NCI-H446 treated with DMSO at 0.1 percent for 48 hours (cell line): ENCODE measurements at places on chromosomes 11 and 22.

DNA sequence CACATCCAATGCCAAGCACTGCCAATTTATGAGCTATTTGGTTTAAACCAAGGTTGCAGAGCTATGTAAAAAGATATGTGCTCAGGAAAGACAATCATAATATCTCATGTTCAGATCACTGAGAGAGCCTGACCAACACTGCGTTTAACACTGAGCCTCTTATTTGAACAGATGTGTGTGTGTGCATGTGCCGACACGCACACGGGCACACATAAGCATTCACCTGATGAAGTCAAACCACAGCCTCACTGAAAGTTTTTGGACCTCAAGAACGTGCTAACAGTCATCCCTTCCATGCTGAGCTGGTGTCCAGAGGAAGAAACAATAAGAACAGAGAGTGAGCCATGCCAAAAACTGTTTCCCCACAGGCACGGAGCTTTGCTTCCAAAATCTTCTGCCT is 23.4 kb downstream of the HPS4 start:
- no peak for DNase-seq

GRCh38 chr11:120129570-120129969 is 8.3 kb downstream of the TRIM29 start:
- DNase-seq, result no peak

- no peak for DNase-seq
Measured at GRCh38 chr22:49141761-49142160, 685.9 kb downstream of the BRD1 start.

- no peak for DNase-seq
Measured at GRCh38 chr11:78031629-78032028, 8.6 kb upstream of the KCTD14 start.

GRCh38 chr22:37169947-37170688 is 17.9 kb downstream of the C1QTNF6 start:
- DNase-seq, result no peak

- no peak for DNase-seq
Measured at GRCh38 chr11:82610671-82611070, 123.0 kb downstream of the FAM181B start.

DNA sequence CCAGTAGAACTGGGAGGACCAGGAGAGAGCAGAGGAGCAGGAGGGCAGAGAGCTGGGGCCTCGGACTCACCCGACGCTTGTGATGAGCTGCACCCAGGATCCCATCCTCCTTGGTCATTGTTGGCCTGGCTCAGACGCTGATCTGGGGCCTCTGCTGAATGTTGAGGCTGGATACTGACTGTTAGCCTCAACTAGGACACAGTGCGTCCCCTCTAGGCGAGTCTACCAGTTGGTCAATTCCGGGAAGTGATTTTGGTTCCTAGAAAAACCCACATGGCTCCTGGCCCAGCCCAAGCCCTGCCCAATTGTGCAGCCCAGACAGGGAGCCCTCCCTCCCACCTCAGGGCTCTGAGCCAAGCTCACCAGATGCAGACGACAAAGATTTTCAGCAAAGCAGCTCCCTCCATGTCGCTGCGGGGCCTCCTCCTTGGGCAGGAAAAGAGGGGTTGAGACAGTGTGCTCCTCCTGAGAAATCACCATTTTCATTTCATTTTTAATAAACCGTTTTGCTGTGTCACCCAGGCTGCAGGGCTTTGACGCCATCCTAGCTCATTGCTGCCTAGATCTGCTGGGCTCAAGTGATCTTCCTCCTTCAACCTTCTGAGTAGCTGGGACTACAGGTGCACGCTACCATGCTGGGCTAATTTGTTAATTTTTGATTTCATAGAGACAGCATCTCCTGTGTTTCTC is at the start of gene APOL4:
APOL4 (minus strand) TSS at position 180 of the 690 bp plus-strand sequence; CDS start at position 105, 75 bp downstream.
- peak; percentile 56 for DNase-seq

DNA sequence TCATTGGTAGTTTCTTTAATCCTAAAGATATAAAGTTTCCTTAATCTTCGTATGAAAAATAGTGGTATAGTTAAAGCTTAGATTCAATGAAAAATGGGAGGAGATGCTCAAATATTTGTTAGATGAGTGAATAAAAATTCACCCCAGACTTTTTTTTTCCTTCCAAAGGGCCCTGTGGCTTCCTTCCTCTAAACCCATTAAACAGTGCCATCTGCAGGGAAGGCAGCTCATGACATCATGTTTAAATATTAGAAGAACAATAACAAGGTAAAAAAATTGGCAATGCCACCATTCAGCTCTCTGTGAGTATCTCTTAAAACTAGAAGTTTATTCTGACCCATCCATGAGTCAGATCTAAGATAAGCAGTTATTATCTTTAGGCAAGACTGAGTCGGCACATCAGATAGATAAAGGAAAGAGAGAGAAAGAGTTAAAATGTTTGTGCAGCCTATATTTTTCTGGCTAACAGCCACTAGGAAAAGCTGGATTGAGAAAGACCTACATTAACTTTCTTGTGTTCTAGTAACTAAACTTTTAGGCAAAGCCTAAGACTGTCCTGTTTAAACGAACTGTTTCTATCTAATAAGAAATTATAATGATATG is 19.1 kb upstream of the OOSP1 start:
- no peak for DNase-seq

DNA sequence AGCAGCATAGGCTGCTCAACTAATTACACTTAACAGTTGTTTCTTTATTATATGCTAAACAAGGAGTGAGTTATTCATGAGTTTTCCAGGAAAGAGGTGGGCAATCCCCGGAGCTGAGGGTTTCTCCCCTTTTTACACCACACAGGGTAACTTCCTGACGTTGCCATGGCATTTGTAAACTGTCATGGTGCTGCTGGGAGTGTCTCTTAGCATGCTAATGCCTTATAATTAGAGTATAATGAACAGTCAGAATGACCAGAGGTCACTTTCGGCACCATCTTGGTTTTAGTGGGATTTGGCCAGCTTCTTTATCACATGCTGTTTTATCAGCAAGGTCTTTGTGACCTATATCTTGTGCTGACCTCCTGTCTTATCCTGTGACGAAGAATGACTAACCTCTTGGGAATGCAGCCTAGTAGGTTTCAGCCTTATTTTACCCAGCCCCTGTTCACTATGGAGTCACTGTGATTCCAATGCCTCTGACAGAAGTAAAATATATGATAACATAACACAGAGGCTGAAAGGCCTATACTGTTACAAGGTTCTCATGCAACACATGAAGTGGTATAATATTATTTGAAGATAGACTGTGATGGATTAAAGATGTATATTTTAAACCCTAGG is 41.3 kb upstream of the RDX start:
- no peak for DNase-seq

DNA sequence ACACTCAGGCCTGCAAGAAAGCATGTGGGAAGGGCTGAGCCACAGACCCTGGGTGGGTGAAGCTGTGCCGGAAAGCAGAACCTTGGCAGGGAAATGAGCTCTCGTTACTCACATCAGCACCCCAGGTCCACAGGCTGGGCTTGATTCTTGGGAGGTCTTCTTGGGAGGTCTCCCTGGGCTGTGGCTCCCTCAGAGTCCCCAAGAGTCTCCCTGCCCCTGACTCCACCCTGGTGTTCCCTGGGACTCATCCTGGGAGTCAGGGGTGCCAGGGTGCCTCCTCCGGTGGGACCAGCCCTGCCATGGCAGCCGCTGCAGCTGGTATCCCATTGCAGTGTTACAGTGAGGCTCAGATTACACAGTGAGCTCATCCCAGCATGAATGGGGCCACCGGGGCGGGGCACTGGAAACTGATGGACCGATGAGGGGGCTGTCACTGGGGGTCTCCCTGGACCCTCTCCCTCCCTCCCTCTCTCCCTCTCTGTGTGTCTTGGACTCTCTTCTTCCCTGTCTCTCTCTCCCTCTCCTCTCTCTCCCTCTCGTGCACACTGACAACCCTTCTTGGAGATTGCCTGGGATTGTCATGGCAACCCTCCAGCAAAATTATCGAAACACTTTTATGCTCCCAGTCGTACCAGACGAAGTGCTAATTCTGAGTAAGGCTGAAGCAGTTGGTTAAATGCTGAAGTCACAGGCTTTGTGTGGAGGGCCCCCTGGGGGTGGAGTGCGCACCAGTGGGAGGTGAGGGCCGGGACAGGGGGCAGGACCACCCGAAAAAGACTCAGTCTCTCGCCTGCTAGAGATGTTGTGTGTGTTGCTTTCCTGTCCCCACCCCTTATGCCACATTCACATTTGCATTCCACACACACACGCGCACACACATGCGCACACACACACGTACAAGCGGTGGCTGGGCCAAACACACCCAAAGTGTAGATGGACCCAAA is 8.6 kb upstream of the C11orf96 start:
- peak; percentile 10 for DNase-seq

DNA sequence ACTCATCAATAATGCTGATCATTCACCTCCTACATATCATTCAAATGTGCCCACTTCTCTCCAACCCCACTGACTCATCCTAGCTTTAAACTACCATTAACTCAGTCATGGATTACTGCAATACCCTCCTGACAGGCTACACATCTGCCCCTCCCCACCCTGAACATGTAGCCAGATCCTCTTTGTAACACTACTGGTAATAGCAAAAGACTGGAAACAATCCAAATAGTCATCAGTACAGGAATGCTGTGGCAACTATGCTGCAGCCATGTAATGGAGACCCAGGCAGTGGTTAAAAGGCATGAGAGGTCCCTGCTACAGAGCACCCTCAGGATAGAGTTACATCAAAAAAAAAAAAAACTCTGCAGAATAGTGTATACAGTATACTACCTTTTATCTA is 16.6 kb downstream of the SLC43A3 start:
- DNase-seq, result no peak

- no peak for DNase-seq
Measured at GRCh38 chr22:48686694-48687302, 1140.9 kb downstream of the BRD1 start.

DNA sequence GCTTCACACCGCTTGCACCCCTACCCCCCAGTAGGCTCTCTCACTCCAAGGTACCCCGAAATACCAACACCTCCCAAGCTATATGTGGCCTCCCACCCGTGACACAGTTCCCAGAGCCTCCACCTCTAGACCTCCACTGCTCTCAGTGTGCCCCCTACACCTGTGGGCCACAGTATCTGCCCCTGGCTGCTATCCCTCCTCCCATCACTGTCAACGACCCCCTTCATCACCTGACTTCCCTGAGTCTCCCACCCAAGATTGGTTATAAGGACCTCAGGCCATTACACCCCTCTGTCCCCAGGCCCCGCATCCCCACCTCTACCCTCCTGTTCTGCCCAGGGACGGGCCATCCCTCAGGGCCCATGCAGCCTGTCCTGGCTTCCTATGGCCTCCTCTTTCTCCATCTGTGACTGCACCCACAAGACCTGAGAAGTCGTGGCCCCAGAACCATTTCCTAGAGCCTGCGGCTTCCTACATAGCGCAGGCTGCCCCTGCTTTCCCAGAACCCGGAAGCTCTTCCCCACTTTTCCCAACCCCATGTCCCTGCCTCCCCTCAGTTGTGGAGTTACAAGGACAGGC is 734 bp downstream of the ACR start:
- DNase-seq, result no peak

GRCh38 chr11:14342906-14343305 is 16.1 kb downstream of the RRAS2 start:
- no peak for DNase-seq

DNA sequence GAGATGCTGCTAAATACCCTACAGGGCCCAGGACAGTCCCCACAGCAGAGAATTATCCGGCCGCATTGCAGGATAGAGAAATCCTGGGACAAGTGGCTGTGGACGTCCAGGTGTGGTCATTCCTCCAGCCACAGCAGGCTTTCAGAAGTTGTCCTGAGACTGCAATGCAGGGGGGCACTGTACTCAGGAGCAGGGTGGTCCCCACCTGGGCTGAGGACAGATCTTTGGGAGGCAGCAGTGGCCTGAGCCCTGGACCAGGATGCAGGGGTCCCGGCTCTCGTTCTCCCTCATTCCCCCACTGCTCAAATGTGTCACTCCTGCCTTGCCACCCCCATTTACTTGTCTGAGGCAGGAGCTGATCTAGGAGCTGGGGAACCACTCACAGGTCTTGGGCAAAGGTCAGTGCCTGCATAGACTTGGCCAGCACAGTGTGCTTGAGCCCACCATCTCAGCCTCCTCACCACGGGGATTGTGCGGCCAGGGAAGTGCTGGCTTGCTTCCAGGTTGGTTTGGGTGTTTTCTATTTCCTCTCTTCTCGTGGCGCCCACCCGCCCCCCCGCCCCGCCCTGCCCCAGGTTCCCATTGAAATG is 15.3 kb downstream of the LINC01488 start:
- DNase-seq, result no peak

GRCh38 chr11:61472868-61473267 is 35.7 kb upstream of the LRRC10B start:
- DNase-seq, result peak; percentile 92

DNA sequence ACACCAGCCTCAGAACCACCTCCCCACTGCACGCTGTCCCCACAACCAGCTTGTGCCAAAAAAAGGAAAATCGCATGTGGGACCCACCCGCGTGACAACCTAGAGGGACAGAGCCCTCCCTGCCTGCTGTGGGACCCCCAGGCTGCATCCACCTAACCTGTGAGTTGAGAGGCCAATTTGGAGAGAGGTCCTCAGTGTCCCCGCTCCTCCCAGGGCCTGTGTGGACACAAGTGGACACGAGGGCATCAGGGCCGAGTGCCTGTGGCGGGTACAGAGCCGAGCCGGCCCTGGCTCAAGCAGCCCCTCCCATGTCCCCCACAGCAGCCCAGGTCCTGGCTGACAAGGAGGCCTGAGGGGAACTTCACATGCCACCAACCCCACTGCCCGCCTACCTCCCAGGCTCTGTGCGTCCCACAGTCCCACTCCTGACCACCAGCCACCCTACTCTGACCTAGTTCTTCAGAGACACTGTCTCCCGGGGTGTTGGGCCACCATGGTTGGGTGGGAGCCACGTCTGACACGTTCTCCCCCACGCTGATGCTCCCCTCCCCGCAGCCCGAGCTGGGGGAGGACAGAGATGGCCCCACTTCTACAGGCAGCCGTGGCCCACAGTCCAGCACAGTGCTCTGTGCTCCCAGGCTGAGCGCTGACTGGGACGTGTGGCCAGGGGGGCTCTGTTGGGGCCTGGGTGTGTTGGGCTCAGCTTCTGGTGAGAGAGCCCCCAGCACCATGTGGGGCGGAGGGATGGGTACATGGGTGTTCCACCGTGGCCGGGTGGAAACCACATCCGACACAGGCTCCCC is 19.2 kb downstream of the SELENOO start:
- DNase-seq, result no peak

DNA sequence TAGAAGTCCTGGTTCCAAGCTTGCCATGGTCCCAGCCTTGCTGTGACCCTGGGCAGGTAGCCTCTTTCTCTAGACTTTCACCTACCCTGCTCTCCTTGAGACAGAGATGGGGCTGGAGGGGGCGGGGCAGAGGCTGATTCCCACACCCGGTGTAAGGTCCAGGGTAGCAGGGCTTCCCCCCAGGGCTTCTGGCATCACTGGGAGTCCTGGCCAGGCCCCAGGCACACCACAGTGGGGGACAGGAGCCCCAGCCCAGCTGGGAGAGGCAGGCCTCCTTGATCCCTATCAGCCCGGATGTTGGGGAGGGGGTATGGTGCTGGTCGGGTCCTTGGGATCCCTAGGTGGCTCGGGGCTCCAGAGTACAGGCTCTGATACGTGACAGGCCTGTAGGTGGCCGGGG is 1.7 kb upstream of the NUDT8 start:
- DNase-seq, result no peak

GRCh38 chr11:66978717-66979116 is 3.6 kb downstream of the C11orf86 start:
- DNase-seq, result no peak

- peak; percentile 91 for DNase-seq
Measured at GRCh38 chr22:42683578-42684283, 34.5 kb upstream of the CYB5R3 start.
